T-cell (primary cell): ENCODE measurements at places on chromosomes 13 and 19.
A peak's percentile ranks its signal among the peaks of the same experiment; 100 is the strongest.

DNA sequence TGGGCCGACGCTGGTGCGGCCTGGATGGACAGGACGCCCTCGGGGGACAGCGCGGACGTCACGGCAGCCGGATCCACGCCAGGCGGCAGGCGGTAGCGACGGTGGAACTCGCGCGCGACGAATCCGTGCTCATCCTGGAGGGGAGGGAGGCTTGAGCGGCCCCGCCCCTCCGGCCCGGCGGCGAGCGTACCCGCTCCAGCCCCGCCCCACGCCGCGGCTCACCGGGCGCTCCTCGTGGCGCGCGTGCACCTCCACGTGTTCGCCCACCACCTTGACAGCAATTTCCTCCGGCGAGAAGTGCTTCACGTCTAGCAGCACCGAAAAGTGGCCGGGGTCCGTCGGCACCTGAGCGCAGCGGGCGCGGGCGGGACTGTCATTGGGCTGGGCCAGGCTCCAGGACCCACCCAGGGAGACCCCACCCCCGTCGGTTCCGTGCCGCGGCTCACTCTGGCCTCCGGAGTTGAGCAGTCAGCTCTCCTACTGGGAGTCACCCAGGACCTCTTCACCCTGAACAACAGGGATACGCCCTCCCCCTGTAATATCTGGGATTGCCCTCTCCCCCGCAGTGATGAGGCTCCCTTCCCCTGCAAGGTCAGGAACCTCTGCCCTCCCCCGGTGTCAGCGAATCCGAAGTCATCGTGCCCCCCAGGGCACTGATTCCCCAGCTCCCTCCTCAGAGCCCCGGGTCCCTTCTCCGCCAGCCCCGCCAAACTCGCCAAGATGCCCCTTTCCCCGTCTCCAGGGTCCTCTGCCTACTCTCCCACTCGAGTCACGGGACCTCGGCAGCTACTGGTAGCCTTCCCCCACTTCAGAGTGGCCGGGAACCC, 1.1 kb downstream of the HSPB6 start:
- DNase-seq = peak; percentile 61

- DNase-seq = no peak
These were observed 153.4 kb downstream of the DPF1 start for GRCh38 chr19:38070573-38070972.

GRCh38 chr19:12047868-12048267, 4.9 kb downstream of the ZNF878 start:
- no peak for DNase-seq

GRCh38 chr19:30743011-30743410, 370.8 kb downstream of the ZNF536 start:
- DNase-seq = no peak

GRCh38 chr13:50668691-50669271, 174.7 kb downstream of the DLEU7 start:
- DNase-seq = no peak

GRCh38 chr19:2047449-2048103, 3.5 kb downstream of the MKNK2 start:
- DNase-seq = no peak

DNA sequence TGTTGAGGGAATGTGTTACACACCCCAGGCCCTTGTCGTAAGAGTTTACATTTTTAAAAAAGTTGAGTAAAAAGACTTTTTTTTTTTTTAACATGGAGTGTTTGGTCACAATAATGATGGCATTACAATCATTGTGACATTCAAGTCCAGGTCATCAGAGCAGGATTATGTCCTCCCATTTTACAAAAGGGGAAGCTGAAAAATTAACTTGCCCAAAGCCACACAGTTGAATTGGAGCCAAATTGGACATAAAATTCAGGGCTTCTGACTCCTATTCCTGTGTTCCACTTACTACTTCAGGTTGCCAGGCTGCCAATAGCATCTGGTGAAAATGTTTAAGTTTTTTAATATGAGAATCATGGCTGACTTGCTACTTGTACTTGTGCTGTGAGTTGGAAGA, 49.3 kb downstream of the DLEU7 start:
- DNase-seq = no peak

GRCh38 chr13:73299787-73300186, 241.0 kb downstream of the KLF5 start:
- no peak for DNase-seq

DNA sequence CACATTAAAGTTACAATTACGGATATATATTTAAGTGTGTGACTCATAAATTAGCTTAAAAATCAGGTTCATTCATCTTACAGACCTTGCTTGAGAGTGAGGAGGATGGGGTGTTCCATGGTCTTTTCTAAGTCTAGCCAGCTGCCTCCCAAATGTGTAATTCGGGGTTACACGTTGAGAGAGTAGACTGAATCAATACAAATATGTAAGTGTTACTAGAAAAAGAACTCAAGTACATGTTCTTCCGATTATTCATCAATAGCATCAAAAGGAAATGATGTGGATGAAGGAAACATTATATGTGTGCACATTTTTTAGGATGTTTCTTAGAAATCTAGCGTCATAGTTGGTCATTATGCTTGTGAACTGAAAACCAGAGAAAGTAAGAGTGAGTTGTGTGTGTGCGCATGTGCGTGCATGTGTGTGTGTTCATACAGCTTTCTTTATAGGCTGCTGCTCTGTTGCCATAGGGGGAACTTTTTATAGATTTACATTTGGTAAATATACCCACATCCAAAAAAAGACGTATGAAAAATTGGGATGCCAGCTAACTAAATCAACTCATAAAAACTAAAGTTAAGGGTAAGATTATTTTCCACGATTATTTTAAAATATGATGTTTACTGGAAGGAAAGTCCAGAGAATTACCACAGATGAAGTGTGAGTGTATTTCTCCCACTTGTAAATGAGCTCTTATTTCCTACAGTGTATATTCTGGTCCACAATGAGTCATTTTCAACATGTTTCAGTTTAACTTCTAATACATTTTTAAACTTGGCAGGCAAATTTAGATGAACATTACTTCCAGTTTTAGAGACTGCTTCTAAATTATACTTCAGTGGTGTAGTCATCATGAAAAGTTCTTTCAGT, 82.4 kb downstream of the PIBF1 start:
- no peak for DNase-seq

DNA sequence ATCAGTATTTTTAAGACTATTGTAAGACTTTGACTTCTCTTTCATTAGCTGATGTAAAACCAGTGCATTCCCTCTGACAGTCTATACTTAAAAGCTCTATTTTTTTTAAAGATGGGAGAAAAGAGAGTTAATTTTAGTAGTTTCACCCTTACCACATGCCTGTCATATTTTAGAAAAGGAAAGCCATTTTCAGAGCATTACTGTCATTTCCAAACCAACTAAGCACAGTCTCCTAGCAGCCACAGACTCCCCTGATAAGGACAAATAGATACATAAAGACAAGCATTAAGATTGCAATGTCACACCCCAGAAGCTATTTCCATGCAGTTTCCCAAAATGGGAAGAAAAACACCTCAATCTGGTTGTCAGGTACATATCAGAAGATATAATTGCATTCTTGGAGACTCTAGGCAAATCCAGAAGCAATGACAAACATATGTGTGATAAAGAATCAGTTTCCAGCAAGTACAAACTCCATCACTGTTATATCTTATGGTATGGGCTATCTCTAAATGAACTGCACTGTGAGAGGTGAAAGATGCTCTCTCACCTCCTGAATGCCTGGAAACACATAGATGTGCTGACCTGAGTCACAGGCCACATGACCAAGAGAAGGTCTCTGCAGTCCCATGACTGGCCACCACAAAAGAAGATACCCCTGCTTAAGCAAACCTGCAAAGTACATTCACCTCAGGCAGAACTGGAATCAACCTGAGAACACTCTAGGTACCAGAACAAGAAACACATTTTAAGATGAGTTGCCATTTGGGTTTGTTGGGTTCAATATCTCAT, 303.3 kb downstream of the POU4F1 start:
- DNase-seq = no peak

DNA sequence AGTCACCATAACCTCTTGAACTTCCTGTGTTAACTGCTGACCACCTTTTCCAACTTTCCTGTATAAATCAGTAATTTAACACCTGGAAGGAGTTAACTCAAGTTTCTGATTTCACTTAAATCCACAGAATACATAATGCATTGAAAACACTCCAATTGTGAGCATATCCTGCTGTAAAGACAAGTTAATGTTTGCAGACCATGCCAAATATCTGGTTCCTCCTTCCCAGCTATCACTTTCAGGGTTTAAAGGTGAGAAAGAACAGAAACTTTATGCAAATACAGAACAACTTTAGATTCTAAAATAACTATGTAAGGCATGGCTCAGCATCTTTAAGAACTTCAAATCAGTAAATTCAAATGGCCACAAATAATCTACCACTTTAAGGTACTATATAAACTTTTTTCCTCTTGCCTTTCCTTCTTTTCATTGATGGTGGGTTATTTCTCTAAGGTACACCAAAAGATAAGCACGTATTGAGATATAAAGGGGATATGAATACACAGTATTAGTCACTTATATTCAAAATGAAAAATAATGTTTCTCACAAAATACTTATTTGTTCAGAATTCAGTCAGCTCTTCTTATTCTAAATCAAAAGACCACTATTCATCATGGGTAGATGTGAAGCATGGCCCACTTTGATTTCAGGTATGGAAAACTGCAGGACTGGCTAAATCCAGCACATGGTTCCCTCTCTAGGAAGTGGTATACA, 6.6 kb upstream of the TPTE2 start:
- no peak for DNase-seq

GRCh38 chr13:25225970-25226369, 53.9 kb upstream of the AMER2 start:
- no peak for DNase-seq

DNA sequence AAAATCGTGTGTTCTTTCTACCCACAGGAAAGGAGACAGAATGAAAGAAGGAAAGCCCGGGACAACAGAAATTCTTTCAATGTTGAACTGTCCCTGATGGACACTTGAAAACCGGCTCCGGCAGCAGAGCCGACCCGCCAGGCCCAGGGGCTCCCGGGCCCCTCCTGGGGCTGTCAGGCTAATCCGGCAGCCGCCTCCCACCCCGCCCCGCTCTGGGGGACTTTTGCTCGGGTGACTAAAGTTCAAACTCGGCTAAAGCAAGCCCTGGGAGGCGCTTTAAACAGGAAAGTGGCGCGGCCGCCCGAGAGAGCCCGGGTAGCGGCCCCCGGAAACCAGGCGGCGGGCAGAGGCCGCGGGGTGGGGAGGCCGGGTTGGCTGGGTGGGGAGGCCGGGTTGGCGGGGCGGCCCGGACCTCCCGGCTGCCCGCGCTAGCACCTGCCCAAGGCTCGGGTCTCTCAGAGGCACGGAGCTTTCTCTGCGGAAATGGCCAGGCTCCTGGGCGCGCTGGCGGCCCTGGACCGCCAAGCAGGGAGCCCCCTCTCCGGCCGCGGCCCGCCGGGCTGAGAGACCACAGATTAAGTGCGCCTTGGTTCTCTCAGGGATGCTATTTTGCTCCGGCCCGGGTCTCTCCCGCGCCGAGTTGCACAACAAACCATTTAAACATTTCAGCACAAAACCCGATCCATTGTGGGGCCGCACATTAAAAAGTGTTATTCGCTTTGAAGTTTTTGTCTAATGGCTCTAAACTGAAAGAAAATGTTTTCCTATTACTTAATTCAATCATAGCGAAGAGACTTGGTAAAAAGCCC, 2.6 kb upstream of the GSX1 start:
- no peak for DNase-seq

- no peak for DNase-seq
These were observed 11.6 kb downstream of the ZNRF4 start for GRCh38 chr19:5466814-5467291.

DNA sequence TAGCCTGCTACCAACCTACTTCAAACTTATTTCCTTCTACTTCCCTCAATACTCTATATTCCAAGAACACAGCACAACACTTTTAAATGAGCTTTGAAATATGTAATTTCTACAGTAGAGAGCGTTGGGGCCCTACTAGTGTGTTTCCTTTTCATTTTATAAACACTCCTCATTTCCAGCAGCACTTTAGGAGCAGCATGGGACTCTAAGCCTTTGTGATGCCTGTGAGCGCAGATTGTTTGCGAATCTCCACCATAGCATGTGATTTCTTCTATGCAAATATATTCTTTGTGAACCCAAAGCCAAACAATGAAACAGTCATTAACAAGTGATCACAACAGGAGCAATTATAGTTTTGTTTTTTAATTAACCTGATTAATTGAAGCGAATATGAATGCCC, 3.6 kb downstream of the SOHLH2 start:
- DNase-seq = no peak

GRCh38 chr13:45441633-45442032, 23.1 kb upstream of the COG3 start:
- DNase-seq = no peak

- DNase-seq = no peak
These were observed 340.6 kb downstream of the KCNRG start for GRCh38 chr13:50355797-50356196.

- DNase-seq = no peak
These were observed at the start of gene OXGR1 for GRCh38 chr13:96994017-96994857. TSS of gene OXGR1 (minus strand) at chr13:96994476. CDS start at chr13:96987759, 6,717 bp downstream.

DNA sequence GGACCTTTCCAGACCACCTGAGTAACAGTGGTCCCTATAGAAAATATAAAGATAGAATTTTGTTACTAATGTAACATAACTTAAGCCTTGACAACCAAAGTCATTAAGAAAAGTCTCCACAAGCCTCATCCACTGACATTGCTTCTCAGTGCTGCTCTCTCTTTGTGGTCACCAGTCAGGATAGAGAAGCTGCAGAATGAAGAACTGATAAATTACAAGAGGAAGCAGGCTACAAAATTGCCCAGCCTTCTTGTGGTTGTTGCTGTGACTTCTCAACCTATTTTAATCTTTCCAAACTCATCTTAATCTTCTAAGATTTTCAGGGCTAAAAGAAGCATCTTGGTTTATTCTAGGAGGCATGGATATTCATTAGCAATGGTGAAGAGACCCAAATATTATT, 343.8 kb downstream of the MZT1 start:
- no peak for DNase-seq

GRCh38 chr13:23656637-23657371, 86.6 kb downstream of the TNFRSF19 start:
- no peak for DNase-seq

- DNase-seq = no peak
These were observed 68.2 kb downstream of the ARHGAP35 start for GRCh38 chr19:46928951-46929350.

- DNase-seq = no peak
These were observed 79.7 kb downstream of the STARD13 start for GRCh38 chr13:33205804-33206221.

DNA sequence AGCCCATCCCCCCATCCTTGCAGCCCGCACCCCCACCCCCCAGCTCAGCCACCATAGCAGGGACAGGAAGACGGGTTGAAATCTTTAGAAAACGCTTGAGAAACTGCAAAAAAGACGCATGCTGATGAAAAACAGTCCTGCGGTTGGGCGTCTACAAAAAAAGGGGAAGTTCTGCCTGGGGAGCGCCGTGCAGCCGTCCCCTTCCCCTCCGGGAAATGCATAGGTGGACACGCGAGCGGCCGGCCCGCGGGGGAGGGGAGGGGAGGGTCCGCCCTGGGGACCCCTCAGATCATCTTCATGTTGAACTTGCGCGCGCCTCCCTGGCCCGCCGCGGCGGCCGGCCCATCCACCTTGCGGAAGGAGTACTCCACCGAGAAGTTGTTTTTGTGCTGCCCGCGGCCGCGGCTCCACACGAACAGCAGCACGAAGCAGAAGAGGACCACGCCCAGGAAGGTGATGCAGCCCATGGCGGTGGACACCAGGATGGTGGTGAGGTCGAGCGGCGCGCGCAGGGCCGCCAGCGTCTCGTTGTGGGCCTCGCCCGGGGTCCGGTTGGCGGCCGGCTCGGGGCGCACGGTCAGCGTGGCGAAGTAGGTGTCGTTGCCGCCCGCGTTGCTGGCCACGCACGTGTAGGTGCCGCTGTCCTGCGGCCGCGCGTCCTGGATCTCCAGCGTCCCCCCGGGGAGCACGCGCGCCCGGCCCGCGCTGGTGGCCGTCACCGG, 7.9 kb upstream of the PEAK3 start:
- DNase-seq = peak; percentile 53
